CD4-positive, alpha-beta T cell (primary cell): ENCODE measurements at places on chromosomes 11 and 22.

- no peak for DNase-seq
These were observed 149.8 kb upstream of the MPPED2 start for GRCh38 chr11:30735946-30736345.

DNA sequence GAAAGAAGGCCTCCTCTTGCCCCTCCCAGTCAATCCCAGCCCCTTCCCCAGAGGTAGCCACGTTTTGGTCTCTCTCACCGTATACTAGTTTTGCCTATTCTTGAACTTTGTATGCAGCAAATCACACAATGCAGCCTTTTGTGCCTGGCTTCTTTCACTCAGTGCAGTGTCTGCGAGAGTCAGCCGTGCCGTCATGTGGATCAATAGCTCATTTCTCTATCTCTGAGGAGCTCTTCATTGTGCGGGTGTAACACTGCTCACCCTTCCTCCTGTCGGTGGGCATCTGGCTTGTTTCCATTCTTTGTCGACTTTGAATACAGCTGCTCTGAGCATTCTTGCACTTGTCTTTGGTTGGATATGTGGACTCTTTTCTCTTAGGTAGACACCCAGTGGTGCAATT, 146.5 kb downstream of the CACNA1I start:
- DNase-seq, result no peak

- peak; percentile 9 for DNase-seq
These were observed 471 bp downstream of the RNF185 start for GRCh38 chr22:31160328-31160978.

GRCh38 chr22:34702279-34702678, 363.7 kb upstream of the ISX start:
- no peak for DNase-seq

DNA sequence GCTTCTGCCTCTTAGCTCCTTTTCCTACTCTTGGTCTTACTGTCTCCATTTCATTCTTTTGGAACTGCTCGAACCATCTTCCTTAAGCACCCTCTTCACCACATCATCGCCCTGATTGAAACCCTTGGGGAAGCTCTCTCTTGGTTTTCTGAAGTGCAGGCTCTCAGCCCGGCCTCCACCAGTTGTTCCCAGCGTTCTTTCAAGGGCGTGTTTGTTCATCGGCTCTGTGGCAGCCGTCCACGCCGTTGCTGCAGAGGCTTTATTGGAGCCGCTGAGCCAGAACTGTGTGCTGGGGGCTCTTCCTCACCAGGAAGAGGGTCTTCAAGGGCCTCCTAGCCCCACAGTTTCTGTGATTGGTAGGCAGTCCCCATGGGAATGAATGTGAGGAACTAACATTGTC, 214.1 kb downstream of the TBC1D22A start:
- no peak for DNase-seq
